Activated CD4-positive, alpha-beta T cell treated with anti-CD3 and anti-CD28 coated beads, Interleukin-2, amount 50 U/mL, for 4 hours (primary cell): ENCODE measurements at places on chromosomes 11 and 22.

DNA sequence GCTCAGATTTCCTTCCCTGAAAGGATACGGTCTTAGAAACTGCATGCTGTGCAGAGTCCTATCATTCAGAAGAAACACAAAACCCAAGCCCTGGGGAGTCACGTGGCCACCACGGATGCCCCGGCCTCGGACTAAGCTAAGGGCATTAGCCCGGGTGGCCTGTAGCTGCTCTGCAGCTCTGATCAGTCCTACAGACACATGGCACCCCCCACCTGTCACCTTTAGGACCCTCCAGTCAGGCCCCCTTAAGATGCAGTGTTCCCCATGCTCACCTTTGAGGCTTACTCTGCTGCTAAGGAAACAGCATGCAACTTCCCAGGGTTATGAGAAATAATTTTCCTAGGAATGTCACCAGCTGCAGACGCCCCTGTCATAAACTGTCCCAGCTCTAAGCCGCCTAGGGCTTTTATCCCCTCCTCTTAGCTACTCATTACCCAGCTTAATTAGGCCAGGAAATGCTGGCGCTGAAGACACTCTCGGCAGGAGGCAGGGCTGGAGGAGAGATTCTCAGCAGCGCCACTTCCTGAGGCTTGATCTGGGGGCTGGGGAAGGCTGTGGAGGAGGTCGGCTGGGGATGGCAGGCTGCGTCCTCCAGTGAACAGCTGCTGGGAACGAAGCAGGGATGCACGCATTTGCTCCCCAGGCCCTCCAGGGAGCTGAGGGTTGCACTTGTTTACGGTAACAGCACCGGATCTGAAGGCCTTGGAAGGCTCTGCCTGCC lies 47.2 kb upstream of the ADA2 start:
- no peak for DNase-seq

GRCh38 chr11:24587635-24588034 lies 90.8 kb downstream of the LUZP2 start:
- DNase-seq, result no peak

GRCh38 chr22:31754813-31755212 lies 994 bp downstream of the DEPDC5 start:
- DNase-seq, result no peak

GRCh38 chr11:9972989-9973388 lies 309.1 kb downstream of the SWAP70 start:
- DNase-seq, result no peak

- DNase-seq, result no peak
Observed at GRCh38 chr11:106925245-106925644, 93.0 kb downstream of the GUCY1A2 start.

DNA sequence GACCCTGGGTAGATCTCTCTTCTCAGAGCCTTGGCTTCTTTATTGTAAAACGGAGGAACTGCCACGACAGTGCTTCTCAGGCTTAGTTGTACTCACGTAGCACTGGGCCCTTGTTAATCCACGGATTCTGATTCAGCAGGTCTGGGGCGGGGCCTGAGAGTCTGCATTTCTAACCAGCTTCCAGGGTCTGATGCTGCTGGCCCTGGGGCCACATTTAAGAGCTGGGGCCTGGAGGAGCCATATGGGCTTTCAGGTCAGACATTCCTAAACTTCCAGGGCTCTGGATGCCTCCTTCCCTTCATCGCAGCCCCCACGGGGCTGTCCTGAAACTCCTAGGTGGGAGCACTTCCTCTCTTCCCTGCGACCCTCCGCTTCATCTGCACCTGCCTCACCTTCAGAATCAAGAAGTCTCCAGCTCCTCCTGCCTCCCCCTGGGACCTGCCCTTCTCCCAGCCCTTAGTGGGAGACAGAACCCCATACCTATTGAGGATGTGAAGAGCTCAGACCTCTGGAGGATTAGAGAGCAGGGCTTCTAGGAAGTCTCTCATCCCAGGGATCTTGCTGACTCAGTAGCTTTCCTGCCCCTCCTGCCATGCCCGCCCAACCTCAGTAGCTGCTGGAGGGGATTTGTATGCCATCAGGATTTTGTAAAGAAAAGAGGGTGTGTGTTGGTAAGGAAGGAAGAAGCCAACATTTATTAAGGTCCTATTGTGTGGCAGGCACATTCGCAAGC lies 92.5 kb downstream of the LRRC32 start:
- no peak for DNase-seq

- no peak for DNase-seq
Observed at GRCh38 chr11:100726680-100727079, 39.6 kb downstream of the ARHGAP42 start.

GRCh38 chr11:77069969-77070582 lies 3.3 kb downstream of the CAPN5 start:
- DNase-seq, result no peak

- no peak for DNase-seq
Observed at GRCh38 chr22:50671641-50672040, 982 bp upstream of the SHANK3 start.

DNA sequence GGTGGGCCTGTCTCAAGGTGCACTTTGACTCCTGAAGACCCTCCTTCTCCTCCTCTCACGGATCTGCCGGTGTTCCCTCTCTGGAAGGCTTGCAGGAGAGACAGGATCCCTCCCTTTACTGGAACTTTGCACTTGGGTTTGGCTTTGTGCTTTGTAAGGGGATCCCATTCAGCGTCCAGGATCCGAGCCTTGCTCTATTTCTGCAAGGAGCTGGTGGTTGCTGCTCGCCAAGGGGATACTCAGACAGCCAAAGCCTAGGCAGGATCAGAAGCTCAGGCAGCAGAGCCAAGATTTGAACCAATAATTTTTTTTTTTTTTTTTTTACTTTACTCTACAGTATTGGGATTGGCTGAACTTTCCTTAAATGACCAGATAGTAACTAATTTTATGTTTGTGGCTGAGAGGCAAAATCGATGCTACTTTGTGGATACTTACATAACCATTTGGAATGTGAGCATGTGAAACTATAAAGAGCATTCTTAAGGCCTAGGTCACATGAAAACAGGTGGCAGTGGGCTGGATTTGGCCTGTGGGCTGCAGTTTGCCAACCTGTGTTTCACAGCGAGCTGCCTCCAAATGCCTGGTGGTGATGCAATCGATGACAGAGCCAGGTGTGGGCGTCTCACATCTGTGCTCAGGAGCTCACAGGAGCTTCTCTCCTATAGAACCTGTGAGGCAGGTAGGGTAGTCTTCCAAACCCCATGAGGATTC lies 25.2 kb downstream of the BCR start:
- no peak for DNase-seq
